ENCODE measurements at places on chromosomes 5 and 9.

- no peak for DNase-seq
Measured at GRCh38 chr9:14932231-14932630, 22.0 kb upstream of the FREM1 start.

DNA sequence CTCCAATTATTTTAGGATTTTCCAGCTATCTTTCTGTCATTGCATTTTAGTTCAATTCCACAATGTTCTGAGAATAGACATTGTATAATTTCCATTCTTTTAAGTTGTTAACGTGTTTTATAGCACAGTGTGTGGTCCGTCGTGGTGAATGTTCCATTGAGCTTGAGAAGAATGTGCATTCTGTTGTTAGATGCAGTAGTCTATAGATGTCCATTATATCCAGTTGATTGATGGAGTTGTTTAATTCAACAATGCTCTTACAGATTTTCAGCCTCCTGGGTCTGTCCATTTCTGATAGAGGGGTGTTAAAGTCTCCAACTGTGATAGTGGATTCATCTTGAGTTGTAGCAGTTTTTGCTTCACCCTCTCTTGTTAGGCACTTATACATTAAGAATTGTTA is 1587.7 kb upstream of the NUDT12 start:
- no peak for DNase-seq

DNA sequence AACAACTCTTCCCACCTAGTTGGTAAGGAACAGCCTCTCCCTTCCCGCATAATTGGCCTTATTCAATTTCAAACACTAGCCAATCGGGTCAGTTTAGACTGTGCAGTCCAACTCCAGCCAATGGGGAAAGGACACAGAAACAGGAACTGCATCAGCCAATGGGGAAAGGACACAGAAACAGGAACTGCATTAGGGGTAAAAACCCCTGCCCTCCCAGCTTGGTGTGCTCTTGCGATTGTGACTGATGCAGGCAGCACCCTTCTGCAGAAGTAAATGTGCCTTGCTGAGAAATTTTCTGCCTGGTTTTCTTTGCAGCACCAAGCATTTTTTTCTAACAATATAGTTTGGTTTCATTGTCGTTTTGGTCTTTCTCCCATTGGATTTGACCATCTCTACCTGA is 8.5 kb upstream of the GLT6D1 start:
- DNase-seq = no peak

DNA sequence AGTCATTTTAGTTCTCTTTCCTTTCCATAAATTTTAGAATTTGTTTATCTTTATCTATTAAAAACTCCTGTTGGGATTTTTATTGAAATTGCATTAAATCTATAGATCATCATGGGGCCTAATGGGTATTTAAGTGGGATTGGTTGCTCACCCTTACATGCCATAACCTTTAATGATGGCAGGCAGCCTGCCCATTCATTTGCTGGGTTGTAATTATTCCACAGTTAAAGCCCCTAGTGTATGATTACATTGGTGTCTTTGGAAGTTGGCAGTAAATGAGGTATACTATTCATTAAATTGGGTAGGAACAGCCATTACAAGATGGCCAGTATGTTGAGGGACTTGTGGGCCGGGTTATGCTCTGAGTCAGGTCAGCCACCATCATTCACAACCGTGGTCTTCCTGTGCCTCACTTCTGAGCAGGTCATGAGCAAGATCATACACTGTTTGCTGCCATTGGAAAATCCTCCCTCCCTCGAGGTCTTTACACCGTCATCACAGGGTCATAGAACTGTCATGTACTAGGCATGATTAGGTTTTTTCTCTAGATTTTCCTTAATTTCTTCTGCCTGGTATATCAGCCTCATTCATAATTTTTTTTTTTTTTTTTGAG is 59.5 kb downstream of the CYSTM1 start:
- no peak for DNase-seq

DNA sequence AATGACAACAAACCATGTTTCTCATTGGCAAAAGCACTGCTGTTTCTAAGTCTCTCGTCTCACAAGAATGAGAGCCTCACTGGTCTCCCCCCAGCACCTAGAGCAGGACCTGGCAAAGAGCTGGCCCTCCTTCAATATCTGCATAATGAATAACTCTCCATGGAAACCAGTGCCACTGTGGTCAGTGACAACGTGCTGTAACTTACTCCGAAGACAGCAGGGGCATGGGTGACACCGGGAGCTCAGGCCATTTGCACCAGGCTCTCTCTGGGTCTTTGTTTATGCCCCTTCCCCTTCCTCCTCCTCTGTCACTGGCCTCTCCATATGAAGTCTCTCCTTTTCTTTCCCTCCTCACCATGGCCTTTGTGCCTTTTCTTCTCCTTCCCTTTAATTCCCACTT is 33.3 kb downstream of the TAS2R1 start:
- DNase-seq = no peak

- no peak for DNase-seq
Measured at GRCh38 chr5:58887311-58887710, 304.4 kb downstream of the RAB3C start.

- DNase-seq = no peak
Measured at GRCh38 chr9:129665389-129665775, at the start of gene PRRX2. TSS of gene PRRX2 (plus strand) at chr9:129665647. CDS start at chr9:129665868, 221 bp downstream.

DNA sequence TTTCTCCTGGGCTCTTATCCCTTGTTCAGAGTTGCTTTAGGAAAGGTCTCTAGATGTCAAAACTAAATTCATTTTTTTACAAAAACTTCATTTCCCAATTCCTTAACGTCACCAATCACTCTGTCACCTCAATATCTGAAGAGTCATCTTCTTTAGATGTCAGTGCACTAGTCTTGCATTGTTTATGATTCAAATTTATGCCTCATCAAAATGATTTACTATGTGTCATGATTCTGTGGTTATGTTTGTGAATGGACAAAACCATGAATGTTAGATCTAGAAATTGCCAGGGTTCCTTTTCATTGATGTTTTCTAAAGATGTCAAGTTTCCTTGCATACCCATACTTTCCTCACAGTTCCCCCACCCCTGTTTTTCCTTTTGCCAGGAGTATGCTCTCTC is 21.5 kb downstream of the CWC27 start:
- no peak for DNase-seq

GRCh38 chr9:82736701-82737100 is 326.2 kb downstream of the RASEF start:
- DNase-seq = no peak

DNA sequence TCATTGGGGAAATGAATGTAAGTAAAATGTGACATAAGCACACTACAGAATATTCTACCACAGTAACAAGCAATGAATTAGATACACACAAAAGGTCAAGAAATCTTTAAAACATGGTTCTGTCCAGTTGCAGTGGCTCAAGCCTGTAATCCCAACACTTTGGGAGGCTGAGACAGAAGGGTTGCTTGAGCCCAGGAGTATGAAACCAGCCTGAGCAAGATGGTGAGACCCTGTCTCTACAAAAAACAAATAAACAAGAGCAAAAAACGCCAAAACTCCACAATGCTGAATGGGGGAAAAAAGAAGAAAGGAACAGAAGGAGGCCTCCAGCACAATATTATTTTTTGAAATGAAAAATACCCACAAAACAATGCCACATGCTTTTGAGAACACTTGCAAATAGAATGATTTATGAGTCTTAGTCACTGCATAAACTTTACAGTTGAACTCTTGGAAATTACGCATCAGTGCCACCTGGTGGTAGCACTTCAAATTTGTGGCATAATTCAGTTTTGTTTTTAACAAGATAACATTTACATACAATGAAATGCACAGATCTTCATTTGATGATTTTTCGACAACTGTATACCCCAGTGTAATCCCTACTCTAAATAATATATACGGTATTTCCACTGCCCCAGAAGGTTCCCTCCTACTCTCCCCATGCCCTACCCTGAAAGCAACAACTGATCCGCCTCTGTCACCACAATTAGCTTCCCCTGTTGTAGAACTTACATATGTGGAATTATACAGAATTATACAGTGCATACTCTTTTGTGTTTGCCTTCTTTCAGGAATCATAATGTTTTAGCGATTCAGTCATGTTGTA is 14.4 kb upstream of the SPINK4 start:
- DNase-seq = peak; percentile 56

DNA sequence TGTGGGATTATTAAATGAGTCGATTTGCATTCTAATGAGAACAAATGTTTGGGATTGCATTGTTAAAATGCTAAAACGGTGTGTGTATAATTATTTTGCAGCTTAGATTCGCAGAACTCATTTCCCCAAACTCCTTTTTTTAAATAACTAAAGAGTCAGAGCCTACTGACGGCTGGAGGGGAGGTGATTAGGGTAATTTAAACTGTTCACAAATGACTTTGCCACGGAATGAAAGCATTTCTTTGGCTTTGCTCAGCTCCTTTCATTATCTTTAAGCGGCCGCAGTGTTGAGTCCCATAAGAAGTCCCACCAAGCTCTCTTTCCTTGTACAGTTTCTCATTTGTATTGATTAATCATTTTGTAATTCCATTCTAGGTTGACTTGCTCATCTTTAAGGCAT is 1632.8 kb downstream of the MAT2B start:
- no peak for DNase-seq

GRCh38 chr5:51414516-51414915 is 31.3 kb downstream of the ISL1 start:
- DNase-seq = no peak

DNA sequence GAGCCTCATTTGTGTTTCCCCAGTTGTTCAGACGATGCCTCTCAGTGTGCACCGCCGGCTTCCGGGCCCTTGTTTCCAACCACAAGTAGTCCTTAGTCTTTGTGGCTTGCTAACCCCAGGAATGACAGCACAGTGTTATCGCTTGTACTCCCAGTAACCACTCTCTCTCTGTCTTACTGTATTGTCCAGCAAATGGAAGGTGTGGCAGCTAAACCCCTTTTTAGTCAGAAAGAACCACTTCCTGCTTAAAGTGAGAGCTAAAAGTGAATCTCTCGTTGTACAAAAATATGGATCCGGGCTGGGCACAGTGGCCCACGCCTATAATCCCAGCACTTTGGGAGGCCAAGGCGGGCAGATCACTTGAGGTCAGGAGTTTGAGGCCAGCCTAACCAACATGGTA is 61.3 kb downstream of the ENC1 start:
- no peak for DNase-seq

DNA sequence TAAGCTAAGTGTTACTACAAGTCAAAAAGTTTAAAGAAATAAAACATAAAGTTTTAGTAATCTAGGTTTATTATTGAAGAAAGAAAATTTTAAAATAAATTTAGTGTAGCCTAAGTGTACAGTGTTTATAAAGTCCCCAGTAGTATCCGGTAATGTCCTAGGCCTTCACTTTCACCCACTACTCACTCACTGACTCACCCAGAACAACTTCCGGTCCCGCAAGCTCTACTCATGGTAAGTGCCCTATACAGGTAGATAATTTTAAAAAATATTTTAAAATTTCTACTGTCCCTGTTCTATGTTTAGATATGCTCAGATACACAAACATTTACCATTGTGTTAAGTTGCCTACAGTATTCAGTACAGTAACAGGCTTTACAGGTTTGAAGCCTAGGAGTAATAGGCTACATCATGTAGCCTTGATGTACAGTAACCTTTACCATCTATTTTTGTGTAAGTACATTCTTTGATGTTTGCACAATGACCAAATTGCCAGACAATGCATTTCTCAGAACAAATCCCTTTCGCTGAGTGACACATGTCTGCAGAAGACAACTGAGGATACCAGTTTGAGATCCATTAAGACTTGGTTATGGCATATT is 253.6 kb downstream of the TRIM32 start:
- no peak for DNase-seq

DNA sequence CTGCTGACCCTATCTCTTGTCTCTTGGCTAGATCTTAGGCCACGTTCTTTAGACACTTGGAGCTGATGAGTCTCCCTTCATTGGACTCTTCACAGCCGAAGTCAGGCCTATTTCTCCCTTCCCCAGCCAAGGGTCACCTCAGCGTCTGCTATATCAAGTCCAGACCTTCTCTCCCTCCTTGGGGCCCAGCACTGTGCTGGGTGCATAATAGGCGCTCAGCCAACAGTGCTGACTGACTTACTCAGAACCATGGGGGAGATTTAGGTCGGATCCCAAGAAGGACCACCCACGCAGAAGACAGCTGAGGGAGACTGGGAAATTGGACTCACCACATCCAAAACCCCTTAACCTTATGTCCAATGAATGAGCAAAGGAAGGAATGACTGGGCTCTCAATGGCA is 5.6 kb upstream of the AMBP start:
- no peak for DNase-seq

- no peak for DNase-seq
Measured at GRCh38 chr5:122442938-122443337, 130.9 kb downstream of the SNCAIP start.

GRCh38 chr9:27792971-27793689 is 219.8 kb upstream of the C9orf72 start:
- no peak for DNase-seq

DNA sequence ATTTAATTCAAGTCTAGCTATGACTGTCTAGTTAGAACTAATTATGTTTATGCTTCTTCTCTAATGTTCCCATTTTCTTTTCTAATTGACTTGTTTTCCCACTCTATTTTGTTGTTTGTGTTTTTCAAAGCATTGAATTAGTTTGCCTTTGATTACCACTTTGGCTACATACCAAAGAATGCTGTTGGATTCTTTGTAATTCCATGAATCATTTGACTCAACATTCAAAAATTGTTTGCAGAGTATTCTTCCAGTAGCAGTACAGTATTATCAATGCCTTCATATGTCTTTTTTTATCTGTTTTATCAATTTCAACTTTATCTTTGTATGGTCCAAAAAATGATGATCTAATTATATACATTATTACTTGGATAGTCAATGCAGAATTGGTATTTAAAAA is 288.7 kb downstream of the RFX3 start:
- DNase-seq = no peak

DNA sequence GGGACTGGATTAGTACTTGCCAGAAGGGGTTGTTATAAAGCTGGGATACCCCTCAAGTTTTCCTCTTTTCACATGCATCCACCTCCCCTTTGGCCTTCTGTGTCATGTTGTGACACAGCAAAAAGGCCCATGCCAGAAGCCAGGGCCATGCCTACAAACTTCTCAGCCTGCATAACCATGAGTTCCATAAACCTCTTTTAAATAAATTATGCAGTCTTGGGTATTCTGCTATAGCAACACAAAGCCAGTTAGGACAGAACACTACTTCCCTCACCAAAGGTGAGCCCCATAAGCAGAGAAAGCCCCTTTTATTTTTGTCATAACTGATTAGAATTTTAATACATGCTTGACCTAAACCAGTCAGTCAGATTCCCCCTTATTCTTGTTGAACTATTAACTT is 801.3 kb downstream of the DNAH5 start:
- DNase-seq = no peak

DNA sequence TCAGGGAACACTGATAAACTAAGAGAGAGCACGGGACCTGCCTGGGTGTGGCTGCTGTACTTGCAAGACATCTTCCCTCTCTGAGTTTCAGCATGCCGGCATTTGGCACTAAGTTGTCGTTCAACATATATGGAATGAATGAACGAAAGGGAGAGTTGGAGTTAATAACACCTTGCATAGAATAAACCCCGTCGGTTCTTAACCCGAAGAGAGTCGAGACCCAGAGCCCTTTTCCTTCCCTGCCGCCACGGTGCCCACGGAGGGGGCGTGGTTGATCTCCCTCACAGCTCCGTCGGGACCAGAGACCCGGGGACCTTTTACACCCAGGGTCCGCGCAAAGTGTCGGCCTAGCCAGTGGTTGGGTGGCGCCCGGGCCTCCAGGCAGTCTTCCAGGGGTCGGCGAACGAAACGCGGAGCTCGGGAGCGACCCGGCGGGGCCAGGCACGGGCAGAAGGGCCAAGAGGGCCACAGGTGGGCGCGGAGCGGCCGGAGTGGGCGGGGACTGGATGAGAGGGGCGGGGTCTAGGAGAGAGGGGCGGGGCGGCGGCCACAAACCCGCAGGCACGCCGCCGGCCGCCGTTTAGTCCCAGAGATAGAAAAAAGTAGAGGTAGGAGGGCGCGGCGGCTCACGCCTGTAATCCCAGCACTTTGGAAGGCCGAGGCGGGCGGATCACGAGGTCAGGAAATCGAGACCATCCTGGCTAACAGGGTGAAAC is 735 bp upstream of the RPL26L1 start:
- DNase-seq = no peak

Data from NCI-H1105 (cell line).